ENCODE measurements at places on chromosomes 6 and 20.

- no peak overlapping the region for H3K27ac ChIP-seq
- H3K4me3 ChIP-seq, result no peak overlapping the region
- DNase-seq, result no peak
Observed at GRCh38 chr6:139871165-139871710, 496.8 kb upstream of the CITED2 start.

- H3K36me3 ChIP-seq, result no peaks in the 10 kb centered on the region
- no peak overlapping the region for H3K27ac ChIP-seq
- no peaks in the 10 kb centered on the region for H3K27me3 ChIP-seq
- no peak for DNase-seq
- no peak overlapping the region for H3K4me3 ChIP-seq
Observed at GRCh38 chr6:146864300-146864699, 265.5 kb downstream of the ADGB start.

GRCh38 chr20:19761841-19762240, 3.8 kb downstream of the RIN2 start:
- H3K36me3 ChIP-seq, result no peaks in the 10 kb centered on the region
- no peak for DNase-seq
- H3K4me1 ChIP-seq, result peaks cover 42% of the 10 kb centered on the region

GRCh38 chr20:32454164-32455145, 96.3 kb downstream of the ASXL1 start:
- H3K27ac ChIP-seq, result no peak overlapping the region
- H3K4me1 ChIP-seq, result peaks cover 30% of the 10 kb centered on the region
- no peak for DNase-seq

GRCh38 chr6:54112151-54112650, 958 bp downstream of the MLIP start:
- no peaks in the 10 kb centered on the region for H3K27me3 ChIP-seq
- no peaks in the 10 kb centered on the region for H3K36me3 ChIP-seq
- no peak overlapping the region for H3K4me3 ChIP-seq
- H3K4me1 ChIP-seq, result peaks cover 3% of the 10 kb centered on the region
- no peak for DNase-seq
- no peak overlapping the region for H3K27ac ChIP-seq

- peaks cover 65% of the 10 kb centered on the region for H3K36me3 ChIP-seq
- H3K27me3 ChIP-seq, result no peaks in the 10 kb centered on the region
- no peaks in the 10 kb centered on the region for H3K4me1 ChIP-seq
Observed at GRCh38 chr20:430091-430999, 22.2 kb downstream of the RBCK1 start.

DNA sequence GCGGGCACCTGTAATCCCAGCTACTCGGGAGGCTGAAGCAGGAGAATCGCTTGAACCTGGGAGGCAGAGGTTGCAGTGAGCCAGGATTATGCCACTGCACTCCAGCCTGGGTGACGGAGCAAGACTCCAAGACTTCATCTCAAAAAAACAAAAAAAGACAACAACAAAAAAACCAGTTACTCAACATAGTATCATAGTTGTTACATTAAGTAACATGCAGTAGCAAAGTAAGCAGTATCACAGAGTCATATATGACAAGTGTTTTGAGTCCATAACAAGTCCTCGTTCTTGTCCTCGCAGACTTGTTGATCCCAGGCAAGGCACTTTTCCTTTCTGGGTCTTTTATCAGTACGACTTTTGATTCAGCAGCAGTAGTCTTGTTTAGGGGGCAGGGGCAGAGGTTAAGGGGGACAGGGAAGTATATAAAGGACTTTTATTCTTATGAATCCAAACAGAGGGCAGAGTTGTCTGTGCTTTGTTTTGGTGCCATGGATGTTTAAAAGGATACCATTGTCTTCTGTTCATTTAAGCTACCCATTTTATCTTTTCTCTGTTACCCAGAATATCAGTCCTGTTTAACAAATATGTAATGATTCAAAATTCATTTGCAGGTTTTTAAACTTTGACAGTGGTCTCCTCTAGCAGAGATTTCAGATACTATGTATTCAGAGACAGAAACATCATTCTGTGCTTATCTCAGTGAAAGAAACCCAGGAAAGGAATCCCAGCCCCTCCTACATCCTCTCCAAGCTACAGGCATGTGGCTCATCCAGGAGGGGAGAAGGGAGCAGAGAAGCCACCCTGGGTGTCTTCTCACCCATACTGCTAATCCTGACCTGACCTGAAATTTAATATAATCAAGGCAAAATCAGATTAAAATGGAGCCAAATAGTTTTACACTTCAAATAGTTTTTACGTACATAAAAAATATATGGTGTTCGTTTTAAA, 137.9 kb upstream of the EDN1 start:
- H3K4me3 ChIP-seq, result no peak overlapping the region
- H3K4me1 ChIP-seq, result peaks cover 16% of the 10 kb centered on the region
- DNase-seq, result no peak
- no peaks in the 10 kb centered on the region for H3K36me3 ChIP-seq
- H3K27ac ChIP-seq, result no peak overlapping the region

- H3K36me3 ChIP-seq, result peaks cover 23% of the 10 kb centered on the region
- H3K27me3 ChIP-seq, result no peaks in the 10 kb centered on the region
- DNase-seq, result no peak
Observed at GRCh38 chr20:44969300-44969894, 3.1 kb downstream of the STK4 start.

DNA sequence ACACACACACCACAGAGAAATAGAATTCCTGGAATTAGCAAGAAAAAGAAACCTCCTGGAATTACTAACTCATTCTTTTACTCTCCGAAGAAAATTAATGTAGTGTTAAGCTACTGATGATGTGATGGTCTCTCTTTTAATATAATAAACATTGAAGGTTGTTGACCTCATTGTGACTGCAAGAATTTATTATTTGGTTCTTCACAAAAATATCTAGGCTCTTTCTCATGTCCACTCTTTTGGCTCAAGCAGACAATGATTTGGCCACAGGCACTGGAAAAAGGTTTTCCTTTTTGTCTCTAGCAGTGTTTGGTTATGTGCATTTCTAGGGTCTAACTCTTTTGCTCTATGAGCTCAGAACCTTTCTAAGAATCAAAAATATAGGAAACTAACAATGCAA, 811.9 kb downstream of the TENT5A start:
- H3K27me3 ChIP-seq, result no peaks in the 10 kb centered on the region
- H3K4me1 ChIP-seq, result no peaks in the 10 kb centered on the region
- H3K36me3 ChIP-seq, result no peaks in the 10 kb centered on the region
- no peak overlapping the region for H3K27ac ChIP-seq
- no peak for DNase-seq

GRCh38 chr20:53975761-53976160, 94.6 kb downstream of the BCAS1 start:
- H3K4me1 ChIP-seq, result no peaks in the 10 kb centered on the region
- no peak overlapping the region for H3K4me3 ChIP-seq
- H3K36me3 ChIP-seq, result no peaks in the 10 kb centered on the region
- no peak overlapping the region for H3K27ac ChIP-seq
- H3K27me3 ChIP-seq, result no peaks in the 10 kb centered on the region

GRCh38 chr20:9389346-9389745, 125.0 kb upstream of the LAMP5 start:
- no peak overlapping the region for H3K4me3 ChIP-seq
- no peaks in the 10 kb centered on the region for H3K4me1 ChIP-seq
- H3K36me3 ChIP-seq, result no peaks in the 10 kb centered on the region
- H3K27ac ChIP-seq, result no peak overlapping the region
- DNase-seq, result no peak

DNA sequence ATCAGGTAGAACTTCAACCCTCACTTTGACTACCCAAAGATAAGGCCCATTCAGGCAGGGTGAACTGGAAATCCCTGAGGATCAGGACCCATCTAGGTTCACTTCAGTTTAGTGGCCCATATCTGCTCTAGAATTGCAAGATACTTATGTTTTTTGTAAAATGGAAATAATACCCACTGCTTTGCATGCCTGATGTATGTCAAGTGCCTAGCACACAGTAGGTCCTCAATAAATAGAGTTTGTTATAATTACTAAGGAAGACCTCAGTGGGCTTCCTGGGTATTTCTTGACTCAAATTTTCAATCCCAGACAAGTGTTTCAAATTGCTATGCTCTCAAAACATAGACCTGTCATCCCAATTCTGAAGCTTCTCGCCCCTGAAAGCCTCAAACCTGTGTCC, 32.5 kb downstream of the PIGU start:
- no peaks in the 10 kb centered on the region for H3K27me3 ChIP-seq
- peaks cover 5% of the 10 kb centered on the region for H3K4me1 ChIP-seq
- peaks cover 5% of the 10 kb centered on the region for H3K36me3 ChIP-seq
- H3K4me3 ChIP-seq, result no peak overlapping the region

GRCh38 chr20:35478804-35479472, 23.5 kb downstream of the CEP250 start:
- H3K4me3 ChIP-seq, result no peak overlapping the region
- no peaks in the 10 kb centered on the region for H3K27me3 ChIP-seq
- H3K27ac ChIP-seq, result no peak overlapping the region

- DNase-seq, result no peak
- no peaks in the 10 kb centered on the region for H3K4me1 ChIP-seq
- H3K27ac ChIP-seq, result no peak overlapping the region
- H3K36me3 ChIP-seq, result no peaks in the 10 kb centered on the region
Observed at GRCh38 chr6:41872147-41872546, 23.0 kb downstream of the USP49 start.

GRCh38 chr20:58399926-58400325, 10.9 kb downstream of the VAPB start:
- no peaks in the 10 kb centered on the region for H3K27me3 ChIP-seq
- H3K4me1 ChIP-seq, result peaks cover 24% of the 10 kb centered on the region
- no peaks in the 10 kb centered on the region for H3K36me3 ChIP-seq
- no peak for DNase-seq
- H3K27ac ChIP-seq, result no peak overlapping the region

GRCh38 chr6:32627831-32628230, 9.4 kb upstream of the HLA-DQA1 start:
- DNase-seq, result no peak
- no peaks in the 10 kb centered on the region for H3K4me1 ChIP-seq
- no peak overlapping the region for H3K4me3 ChIP-seq
- H3K27me3 ChIP-seq, result no peaks in the 10 kb centered on the region
- H3K36me3 ChIP-seq, result no peaks in the 10 kb centered on the region

- no peak overlapping the region for H3K4me3 ChIP-seq
- H3K27ac ChIP-seq, result no peak overlapping the region
- H3K36me3 ChIP-seq, result no peaks in the 10 kb centered on the region
- H3K27me3 ChIP-seq, result no peaks in the 10 kb centered on the region
- H3K4me1 ChIP-seq, result peaks cover 1% of the 10 kb centered on the region
Observed at GRCh38 chr6:130843575-130844320, 16.5 kb downstream of the SMLR1 start.

- no peak overlapping the region for H3K4me3 ChIP-seq
- H3K4me1 ChIP-seq, result peaks cover 5% of the 10 kb centered on the region
- H3K27ac ChIP-seq, result no peak overlapping the region
- H3K27me3 ChIP-seq, result peaks cover 45% of the 10 kb centered on the region
- no peaks in the 10 kb centered on the region for H3K36me3 ChIP-seq
- DNase-seq, result peak; percentile 78
Observed at GRCh38 chr20:57473246-57474048, 51.5 kb downstream of the CTCFL start.

DNA sequence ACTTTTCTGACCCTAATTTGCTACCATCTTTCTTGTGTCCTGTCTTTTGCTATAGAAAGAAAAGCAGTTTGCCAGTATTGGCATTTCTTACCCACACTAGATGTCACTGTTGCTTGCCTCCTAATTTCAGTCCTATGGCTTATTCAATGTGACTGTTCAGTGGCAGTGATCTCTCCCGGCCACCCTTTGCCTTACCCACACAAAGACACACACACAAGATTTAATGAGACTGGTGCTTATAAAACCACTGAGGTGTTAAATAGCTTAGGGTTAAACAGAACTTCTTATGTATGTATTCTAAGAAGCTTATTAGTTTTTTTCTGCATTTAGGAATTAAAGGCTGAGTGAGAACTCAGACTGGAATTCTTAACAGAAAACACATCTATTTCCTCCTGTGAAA, 233.6 kb upstream of the ASCC3 start:
- no peaks in the 10 kb centered on the region for H3K36me3 ChIP-seq
- H3K27ac ChIP-seq, result no peak overlapping the region
- no peaks in the 10 kb centered on the region for H3K4me1 ChIP-seq
- no peaks in the 10 kb centered on the region for H3K27me3 ChIP-seq

DNA sequence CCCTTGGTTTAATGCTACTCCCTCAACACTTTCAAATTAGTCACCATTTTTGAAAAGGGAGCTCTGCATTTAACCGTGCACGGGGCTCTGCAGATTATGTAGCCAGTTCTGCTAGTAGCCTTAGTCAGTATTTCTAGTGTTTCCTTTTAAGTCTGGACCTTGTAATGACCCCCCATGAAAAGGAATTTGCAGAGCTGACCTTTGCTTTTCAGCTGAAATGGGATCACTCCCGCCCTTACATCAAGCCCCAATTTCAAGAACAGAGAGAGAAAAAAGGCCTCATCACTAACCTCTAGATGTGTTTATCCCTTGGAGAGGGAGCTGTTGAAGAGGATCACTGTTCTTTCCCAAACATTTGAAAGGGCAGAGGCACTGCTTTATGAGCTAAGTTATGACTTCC, 490.7 kb upstream of the BTBD3 start:
- no peaks in the 10 kb centered on the region for H3K36me3 ChIP-seq
- no peaks in the 10 kb centered on the region for H3K27me3 ChIP-seq
- no peak overlapping the region for H3K4me3 ChIP-seq
- no peak for DNase-seq
